CD8-positive, alpha-beta memory T cell (primary cell): ENCODE measurements at places on chromosomes 6 and 20.

GRCh38 chr6:169287675-169288074, 34.0 kb upstream of the THBS2 start:
- no peak overlapping the region for H3K27ac ChIP-seq
- H3K36me3 ChIP-seq = no peaks in the 10 kb centered on the region
- no peak for DNase-seq
- H3K4me1 ChIP-seq = no peaks in the 10 kb centered on the region
- no peak overlapping the region for H3K4me3 ChIP-seq

DNA sequence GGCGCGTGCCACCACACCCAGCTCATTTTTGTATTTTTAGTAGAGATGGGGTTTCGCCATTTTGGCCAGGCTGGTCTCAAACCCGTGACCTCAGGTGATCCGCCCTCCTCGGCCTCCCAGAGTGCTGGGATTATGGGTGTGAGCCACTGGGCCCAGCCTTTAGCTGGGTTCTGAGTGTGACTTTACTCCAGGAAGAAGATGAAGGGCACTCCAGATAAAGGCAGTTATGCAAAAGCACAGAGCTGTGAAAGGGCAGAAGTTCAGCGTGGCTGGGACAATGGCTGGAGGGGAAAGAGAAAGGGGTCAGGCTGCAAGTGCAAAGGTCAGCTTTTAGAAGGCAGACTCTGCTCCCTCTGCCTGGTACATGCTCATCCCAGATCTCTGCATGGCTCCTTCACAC, 39.7 kb downstream of the MAP3K5 start:
- DNase-seq = no peak
- no peaks in the 10 kb centered on the region for H3K27me3 ChIP-seq
- H3K4me1 ChIP-seq = peaks cover 59% of the 10 kb centered on the region
- no peak overlapping the region for H3K27ac ChIP-seq

DNA sequence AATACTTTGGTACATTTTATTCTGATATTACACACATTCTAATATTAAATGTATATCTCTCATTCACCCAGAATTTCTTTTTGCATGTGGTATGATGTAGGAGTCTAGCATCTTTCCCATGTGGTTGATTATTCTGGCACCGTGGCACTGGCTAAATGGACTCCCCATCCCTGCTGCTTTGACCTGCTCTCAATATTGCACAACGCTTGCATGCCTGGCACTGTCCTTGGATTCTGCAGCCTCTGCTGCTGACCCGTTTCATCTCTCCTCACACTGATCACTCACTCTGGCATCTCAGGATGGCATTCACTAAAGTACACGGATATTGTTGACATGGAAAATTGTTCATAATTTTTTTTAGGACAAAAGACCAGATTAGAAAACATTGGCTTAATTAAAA, 11.5 kb upstream of the DACT2 start:
- H3K36me3 ChIP-seq = no peaks in the 10 kb centered on the region
- no peak overlapping the region for H3K4me3 ChIP-seq
- no peaks in the 10 kb centered on the region for H3K27me3 ChIP-seq
- H3K27ac ChIP-seq = no peak overlapping the region
- no peak for DNase-seq

DNA sequence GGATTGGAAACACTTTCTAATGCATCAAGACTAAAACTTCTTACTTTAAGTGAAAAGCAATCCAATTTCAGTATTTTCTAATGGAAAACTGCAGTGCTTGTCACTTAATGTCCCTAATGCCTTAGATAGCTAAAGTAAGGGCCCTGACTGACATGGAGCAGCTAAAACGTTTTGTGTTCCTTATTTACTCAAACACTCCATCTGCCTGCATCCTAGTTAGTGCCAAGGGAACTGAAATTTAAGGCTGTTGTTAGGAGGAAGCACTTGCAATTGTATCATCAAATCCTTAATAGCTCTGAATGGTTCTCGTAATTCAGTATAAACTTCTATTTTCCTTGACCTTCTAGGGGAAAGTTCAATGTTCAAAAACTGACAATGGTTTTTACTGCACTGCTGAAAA, 127.4 kb downstream of the GJA10 start:
- no peaks in the 10 kb centered on the region for H3K27me3 ChIP-seq
- no peak overlapping the region for H3K27ac ChIP-seq
- H3K4me1 ChIP-seq = peaks cover 3% of the 10 kb centered on the region
- no peaks in the 10 kb centered on the region for H3K36me3 ChIP-seq

GRCh38 chr6:41966961-41967311, 25.3 kb upstream of the CCND3 start:
- H3K27ac ChIP-seq = peak overlapping the region; percentile 49
- peaks cover 80% of the 10 kb centered on the region for H3K4me1 ChIP-seq
- H3K27me3 ChIP-seq = no peaks in the 10 kb centered on the region
- H3K36me3 ChIP-seq = peaks cover 23% of the 10 kb centered on the region

DNA sequence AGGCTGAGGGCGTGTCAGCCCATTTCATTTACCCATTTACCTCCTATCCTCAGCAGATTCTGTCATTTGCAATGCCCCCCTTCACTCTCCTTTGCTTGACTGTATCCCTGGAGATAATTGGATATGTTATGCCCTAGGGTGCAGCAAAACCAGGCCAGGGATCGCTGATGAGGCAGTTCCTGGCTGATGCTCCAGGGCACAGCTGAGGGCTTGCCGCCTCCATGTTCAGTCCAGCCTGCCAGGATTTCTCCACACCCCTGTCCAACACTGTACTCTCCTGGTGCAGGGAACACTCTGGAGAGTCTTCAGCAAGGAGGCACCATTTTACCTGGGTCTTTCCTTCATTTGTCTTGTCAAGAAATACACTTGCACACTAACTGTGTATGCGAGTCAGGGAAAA, 532.1 kb upstream of the CHD6 start:
- H3K27me3 ChIP-seq = no peaks in the 10 kb centered on the region
- no peaks in the 10 kb centered on the region for H3K4me1 ChIP-seq
- H3K4me3 ChIP-seq = no peak overlapping the region
- DNase-seq = no peak
- no peaks in the 10 kb centered on the region for H3K36me3 ChIP-seq
- no peak overlapping the region for H3K27ac ChIP-seq

DNA sequence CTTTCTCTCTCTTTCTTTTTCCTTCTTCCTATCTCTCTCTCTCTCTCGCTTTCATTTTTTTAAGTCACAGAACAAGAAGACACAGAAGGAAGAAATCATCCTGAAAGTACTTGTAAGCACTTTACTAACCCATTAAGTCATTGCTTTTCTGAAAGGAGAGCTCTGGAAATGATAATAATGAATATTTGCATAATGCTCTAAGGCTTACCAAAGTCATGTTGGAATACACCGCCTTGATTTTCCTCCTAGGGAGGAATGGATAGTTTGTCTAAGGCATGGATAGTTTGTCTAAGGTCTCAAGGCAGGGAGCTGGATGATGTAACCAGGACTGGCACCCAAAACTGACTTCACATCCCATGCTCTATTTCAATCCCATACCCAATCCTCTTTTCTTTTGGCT, 12.9 kb upstream of the CTCFL start:
- H3K27ac ChIP-seq = no peak overlapping the region
- H3K4me1 ChIP-seq = no peaks in the 10 kb centered on the region
- no peak for DNase-seq
- no peaks in the 10 kb centered on the region for H3K36me3 ChIP-seq

- H3K4me3 ChIP-seq = no peak overlapping the region
- no peaks in the 10 kb centered on the region for H3K4me1 ChIP-seq
- H3K36me3 ChIP-seq = no peaks in the 10 kb centered on the region
- H3K27ac ChIP-seq = no peak overlapping the region
These were observed 262.4 kb upstream of the MARCKS start for GRCh38 chr6:113594726-113595125.

- no peak overlapping the region for H3K4me3 ChIP-seq
- no peak overlapping the region for H3K27ac ChIP-seq
- H3K36me3 ChIP-seq = no peaks in the 10 kb centered on the region
- H3K4me1 ChIP-seq = no peaks in the 10 kb centered on the region
- peaks cover 10% of the 10 kb centered on the region for H3K27me3 ChIP-seq
These were observed 28.3 kb upstream of the AFDN start for GRCh38 chr6:167798453-167798852.

DNA sequence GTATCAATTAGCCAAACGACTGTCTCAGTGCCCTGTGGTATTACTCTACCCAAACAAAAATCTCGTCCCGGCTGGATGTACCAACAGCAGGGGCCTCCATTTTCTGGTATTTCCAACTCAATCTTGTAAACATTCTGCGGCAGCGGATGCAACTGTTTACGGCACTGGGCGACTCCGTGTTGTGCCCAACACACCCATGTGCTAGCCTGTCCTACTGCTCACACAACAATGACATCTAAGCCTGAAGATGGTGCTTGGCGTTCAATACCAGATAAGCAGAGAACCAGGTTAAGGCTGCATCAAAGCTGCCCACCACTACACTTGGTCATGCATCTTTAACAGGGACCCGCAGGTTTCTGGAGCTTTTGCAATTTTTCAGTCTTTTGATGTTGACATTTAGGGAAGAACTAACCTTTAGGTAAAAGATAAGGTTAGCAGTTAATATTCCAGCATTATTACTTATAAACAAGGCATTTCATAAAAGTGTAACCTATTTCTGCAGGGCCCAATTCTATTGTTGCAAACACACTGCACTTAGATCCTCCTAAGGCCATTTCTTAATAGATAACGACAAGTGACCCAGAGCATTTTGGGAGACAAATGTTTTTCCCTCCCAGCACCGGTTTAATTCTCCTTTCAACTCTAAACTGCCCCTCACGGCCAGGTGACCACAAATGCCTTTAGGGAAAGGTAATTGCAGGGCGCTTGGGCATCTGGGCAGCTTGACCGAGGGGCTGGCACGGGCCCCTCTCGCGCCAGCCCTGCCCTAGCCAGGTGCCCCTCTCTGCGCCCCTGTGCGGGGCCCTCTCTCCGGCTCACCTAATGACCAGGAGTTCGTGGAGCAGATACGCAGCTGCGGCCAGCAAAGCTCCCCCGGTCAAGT, 945 bp downstream of the FAXC start:
- H3K4me1 ChIP-seq = no peaks in the 10 kb centered on the region
- peaks cover 12% of the 10 kb centered on the region for H3K27me3 ChIP-seq
- no peak overlapping the region for H3K27ac ChIP-seq
- no peaks in the 10 kb centered on the region for H3K36me3 ChIP-seq
- no peak for DNase-seq
- H3K4me3 ChIP-seq = no peak overlapping the region

DNA sequence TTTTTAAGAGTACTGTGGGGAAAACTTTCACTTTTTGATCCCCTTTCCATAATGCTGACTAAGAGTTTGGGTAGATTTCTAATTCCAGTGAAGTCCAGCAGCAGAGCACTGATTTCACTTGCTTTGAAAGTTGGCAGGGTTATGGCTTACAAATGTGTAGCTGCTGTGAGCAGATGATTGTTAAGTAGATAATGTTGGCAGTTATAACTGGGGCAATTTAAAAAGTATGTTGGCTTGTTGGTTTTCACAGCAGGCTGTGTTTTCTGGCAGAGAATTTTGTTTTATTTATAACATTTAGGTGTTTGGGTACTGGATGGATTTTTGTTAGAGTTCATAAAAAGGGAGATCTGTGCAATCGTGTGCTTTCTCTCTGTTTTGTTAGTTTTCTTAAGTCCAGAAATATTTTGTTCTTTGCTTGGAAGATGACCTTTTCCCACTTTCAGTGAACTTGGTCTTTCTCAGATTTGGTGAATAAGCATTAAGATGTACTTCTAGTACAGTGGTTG, 31.4 kb downstream of the AFDN start:
- H3K4me3 ChIP-seq = no peak overlapping the region
- no peaks in the 10 kb centered on the region for H3K4me1 ChIP-seq
- no peaks in the 10 kb centered on the region for H3K36me3 ChIP-seq
- DNase-seq = no peak

DNA sequence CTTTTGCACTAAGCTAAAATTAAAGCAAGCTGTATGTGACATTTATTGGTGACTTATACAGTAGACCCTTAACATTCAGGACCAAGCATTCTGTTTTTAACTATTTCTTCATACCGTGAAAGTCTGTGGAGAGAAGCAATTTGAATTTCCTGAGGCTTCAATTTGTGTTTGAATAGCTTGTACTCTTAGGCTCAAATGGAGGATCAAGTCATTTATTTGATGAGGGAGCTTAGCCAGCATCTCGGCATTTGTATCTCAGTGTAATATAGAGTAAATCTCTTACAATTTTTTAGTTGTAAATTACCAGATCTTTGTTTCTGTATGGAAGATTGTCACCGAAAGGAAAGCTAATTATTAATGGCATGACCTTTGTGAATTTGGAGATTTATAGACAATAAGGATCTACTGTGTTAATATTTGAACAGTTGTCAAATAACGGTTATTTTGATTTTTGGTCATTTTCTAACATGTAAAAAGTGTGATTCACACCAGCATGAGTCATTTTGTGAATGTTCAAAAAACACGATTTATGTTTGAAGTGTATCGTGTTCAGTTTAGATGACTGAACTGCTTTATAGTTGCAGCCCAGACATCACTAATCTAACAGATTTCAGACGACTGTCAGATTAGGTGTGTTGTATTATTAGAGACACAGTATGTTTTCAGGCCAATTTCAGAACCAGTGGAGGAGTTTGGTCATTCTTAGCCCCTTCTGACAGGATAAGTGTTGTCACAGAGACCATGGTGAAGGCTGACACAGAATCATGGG, 332.9 kb downstream of the CDKAL1 start:
- H3K27ac ChIP-seq = no peak overlapping the region
- H3K36me3 ChIP-seq = no peaks in the 10 kb centered on the region
- no peaks in the 10 kb centered on the region for H3K27me3 ChIP-seq
- no peak overlapping the region for H3K4me3 ChIP-seq

DNA sequence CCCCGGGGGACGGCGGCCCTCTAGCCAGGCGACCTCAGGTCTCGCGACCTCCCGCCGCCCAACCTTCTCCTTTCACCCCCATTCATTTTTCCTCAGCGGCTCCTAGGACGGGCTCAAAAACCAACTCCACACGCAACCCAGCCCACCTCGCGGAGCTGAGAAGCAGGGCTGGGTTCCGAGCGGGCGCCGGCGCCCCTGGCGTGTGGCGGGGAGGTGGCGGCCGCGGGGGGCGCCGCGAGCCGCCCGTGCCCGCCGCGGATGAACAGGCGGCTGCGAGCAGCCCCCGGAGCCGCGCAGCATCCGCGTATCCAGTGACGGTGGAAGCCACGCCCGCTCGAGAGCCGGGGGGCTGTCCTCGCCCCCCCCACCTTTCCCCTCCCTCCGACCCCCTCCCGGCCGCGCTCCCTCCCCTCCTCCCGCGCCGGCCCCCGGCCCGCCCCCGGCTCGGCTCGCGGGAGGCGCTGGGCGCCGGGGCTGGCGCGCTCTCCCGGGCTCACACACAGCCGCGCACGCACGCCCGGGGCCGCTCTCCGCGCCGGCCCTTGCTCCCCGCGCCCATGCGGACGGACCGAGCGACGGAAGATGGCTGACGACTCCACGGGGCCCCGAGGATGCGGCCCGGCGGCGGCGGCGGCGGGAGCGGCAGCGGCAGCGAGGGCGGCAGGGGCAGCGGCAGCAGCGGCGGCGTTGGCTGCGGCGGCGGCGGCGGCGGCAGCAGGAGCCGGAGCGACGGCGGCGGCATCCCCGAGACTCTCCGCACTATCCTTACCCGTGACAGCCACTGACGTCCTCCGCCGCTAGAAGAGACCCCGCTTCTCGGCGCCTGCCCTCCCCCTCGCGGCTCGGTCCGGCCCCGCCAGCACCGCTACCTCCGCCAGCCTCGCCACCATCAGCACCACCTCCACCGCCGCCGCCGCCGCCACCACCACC, at the start of gene SOBP:
SOBP (plus strand) TSS at position 482 of the 930 bp plus-strand sequence. CDS start 500 bp downstream, outside the sequence.
- H3K27me3 ChIP-seq = peaks cover 56% of the 10 kb centered on the region
- DNase-seq = peak; percentile 46
- H3K4me3 ChIP-seq = peak within 1 kb of the TSS; percentile 69
